Right ventricle myocardium inferior (tissue), 1 donor: ENCODE measurements at places on chromosomes 4 and X. TPM values are rescaled to one million over a fixed set of nuclear protein-coding genes. Genes with fewer than 3 reads are reported as not detected.

ETNPPL gene
- 20.3 TPM for total RNA-seq

DNA sequence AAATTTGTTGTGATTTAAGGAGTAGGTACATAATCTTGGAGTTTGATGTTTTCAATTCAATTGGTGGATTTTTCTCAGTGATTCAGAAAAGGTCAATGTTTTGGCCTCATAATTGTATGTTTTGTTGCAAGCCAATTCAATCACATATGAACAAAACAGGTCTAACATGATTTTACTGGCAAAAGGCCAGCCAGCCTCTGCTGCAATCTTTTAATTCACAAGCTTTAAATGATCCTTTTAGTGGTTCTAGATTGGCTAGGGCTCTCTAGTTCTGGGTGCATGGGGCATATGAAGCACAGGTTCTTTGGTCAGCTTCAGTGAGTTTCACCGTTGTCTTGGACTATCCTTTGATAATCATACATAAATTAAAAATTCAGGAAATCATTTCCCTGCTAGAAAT lies 19.2 kb upstream of the SLC6A14 start:
- DNase-seq, result no peak

DNA sequence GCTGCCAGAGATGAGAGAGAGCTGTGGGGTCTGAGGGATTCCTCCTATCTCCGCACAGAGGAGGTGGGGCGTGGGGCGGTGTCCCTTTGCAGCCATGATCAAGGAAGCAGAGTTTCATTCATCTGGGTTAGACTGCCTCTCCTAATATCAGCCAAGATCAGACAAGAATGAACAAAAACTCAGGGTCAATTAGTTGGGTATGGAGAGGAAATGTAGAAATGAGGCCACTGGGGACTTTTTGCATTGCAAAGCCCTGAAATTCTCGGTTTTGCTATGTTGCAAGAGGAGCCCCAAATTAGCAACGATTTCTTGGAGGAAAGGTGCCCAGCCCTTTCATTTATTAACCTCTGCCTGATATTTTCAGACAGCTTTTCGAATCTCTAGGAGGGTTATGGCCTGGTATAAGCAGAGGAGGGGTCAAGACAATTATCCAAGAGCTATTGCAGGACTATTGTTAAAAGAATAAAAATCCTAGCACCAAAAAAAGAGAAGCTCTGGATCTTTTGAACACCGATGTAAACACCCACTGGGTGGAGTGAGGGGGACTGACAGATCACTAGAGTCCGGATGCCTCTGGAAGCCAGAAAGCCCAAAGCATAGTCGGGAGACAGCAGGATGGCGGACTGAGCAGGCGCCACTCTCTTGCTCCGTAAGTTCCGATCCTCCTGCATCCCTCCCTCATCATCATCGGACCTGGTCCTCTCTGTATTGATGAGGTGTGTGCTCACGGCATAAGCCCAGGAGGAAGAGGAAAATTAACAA lies 34.4 kb upstream of the ACSL1 start:
- DNase-seq, result no peak

DNA sequence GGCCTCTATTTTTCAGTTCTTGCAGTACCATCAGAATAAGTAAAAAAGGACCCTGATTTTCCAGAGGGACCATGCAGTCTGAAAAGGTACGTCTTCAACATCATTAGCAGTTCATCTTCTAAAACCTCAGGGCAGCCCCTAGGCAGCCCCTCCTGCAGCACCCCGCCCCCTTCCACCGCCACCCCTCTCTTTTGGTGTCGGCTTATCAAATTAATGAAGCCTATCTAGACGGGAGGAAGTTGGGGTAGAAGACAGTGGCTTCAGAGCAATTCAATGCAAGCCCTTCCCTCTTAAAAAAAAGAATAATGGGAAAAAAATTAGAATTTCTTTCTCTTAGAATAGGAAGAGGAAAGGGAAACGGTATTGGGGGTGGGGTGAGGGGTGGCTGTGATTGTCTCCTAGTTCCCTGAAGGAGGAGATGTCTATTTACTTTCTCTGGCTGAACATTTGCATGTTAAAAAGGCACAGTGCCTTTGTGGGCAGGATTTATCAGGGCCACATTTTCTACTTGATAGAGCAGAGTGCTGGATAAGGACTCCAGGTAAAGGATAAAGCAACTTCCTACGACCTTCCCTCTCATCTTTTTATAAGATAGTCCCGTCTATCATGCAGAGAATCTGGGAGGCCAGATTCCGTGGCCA lies 159.4 kb downstream of the MGST2 start:
- no peak for DNase-seq

DNA sequence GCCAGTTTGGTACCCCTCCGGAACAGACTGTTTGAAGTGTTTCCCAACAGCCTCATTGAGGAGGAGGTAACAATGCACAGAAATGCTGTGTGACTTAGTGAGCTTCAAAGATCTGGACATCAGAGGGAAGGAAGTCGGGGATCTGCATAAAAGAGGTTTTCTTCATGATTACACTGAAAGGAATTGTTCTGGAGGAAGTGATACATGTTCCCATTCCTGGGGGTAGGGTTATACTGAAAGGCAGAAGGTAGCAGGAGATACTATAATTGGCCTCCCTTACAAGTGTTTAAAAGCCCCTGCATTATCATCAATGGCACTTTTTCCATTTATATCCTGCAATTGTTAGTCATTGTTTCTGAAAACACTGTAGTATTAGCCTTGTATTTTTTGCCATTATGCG lies 94.0 kb upstream of the DKK2 start:
- DNase-seq, result no peak

DNA sequence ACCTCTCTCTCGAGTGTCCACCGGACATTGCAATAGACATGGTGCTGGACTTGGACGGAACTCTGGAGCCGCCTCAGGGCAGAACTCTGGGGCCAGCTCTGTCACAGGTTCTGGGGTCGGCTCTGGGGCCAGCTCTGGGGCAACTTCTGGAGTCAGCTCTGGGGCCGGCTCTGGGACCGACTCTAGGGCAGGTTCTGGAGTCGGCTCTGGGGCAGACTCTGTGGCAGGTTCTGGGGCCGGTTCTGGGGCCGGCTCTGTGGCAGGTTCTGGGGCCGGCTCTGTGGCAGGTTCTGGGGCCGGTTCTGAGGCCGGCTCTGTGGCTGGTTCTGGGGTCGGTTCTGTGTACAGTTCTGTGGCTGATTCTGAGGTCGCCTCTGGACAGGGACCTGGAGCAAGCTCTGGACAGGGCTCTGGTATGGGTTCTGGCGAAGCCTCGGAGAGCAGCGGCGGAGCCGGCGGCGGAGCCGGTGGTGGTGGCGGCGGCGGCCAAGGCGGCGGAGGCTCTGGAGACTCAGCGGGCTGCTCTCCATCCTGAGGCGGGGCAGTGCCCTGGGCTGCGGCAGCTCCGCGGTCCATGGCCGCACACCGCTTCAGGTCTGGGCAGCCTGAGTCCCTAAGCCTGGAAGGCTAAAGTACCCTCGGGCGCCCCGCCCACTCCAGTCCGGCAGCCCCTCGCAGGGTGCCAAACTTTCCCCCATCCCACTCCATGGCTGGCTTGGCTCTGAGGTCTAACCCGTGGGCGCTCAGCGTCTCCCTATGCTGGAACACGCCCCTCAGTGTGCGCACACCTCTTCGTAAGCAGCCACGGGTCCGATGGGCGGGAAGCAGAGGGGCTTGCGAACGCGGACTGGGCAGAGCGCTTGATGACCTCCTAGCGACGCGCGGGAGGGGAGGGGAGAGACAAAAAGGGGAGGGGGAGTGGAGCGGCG lies at the start of gene DGKK:
Gene DGKK (minus strand): TSS at position 723 of the 929 bp plus-strand sequence. CDS start 147 bp downstream, at position 576.
- peak; percentile 54 for DNase-seq

DNA sequence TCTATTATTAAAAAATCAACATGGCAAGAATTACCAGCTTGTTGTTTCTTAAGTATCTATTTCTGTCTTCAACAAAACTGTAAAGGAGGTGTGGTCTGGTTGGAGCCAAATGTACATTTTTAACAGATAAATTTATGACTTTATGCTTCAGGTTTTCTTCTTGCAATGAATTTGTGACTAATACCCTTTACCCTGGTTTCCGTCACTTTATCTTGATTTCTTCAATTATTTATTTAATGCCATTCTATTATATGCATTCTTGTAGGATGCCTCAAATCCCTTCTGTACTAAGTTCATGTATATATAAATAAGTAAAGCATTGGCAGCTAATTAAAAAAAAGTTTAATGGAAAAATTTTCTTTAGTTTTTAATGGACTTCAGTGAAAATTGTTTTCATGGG lies 41.5 kb upstream of the ANXA3 start:
- no peak for DNase-seq

DNA sequence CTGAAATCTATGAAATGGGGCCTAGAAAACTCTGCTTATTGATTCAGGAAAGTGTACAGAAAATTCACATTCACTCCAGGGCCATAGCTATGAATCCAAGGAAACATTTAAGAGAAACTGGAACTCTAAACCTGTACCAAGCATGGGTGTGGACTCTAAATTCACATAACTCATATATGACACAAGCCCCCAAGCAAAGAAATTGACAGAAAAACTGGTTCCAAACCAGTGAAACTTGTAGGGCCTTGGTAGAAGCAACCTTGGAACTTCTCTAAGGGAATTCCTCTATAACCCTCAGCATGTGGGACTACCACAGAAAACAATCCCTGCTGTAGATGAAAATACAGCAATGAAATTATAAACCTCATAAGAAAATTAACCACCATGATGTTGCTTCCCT lies 106.6 kb upstream of the NRK start:
- DNase-seq, result no peak

DNA sequence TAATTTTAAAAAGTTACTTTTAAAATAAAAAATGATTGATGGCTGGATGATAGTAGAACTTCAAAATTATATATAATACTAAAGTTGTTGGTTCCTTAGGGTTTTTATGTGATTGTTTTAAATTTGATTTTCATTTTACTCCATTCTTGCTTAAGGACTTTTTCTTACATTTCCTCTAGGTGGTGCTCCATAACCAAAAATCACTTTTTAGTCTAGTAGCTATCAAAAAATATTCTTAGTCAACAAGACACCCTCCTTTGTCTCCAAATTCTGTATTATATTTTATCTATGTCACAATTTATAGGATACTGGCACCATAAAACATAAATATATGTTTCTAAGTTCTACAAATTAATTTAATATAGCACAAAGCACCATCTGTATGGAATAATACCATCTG lies 67.2 kb upstream of the BRWD3 start:
- no peak for DNase-seq

- no peak for DNase-seq
Measured at GRCh38 chr4:40909363-40909876, 159.7 kb downstream of the NSUN7 start.
